ENCODE measurements at places on chromosomes 1 and 21.

DNA sequence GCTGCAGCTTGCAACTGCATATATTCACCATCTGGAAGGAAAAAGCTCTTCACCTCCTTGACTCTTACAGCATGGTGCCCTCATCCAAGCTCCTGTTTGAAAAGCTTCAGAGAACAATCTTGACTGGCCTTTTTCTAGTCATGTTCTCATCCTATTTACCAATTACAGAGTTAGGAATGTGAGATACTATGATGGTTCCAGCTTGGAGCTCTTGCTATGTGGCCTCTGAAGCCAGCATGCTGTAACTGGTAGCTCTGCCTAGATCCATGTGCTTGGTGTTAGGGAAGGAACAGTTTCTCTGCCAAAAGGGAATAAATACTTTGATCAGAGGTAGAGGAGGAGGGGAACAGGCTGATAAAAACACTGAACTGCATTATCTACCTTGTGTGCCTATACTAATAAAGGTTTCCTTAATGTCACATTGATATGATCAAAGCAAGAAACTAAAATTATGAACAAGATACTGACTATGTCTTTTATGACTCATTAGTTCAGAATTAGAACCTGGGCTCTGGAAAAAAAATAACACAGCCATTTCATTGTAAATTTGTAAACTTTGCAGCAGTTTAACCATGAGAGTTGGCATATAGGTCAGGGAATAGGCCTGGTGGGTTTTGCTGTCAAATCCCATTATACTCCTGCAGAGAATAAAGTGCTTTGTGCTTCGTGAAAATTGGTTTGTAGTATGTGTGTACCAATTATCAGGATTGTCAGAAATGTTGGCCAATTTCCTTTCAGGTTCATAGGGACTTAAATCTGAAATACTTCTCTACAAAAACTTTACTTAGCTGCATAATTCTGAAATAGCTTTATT, 92.7 kb downstream of the LEPR start:
- no peak for DNase-seq

GRCh38 chr21:44989943-44990780, 50.3 kb downstream of the SLX9 start:
- DNase-seq, result no peak

- DNase-seq, result no peak
Measured at GRCh38 chr1:61552630-61553305, 172.2 kb downstream of the TM2D1 start.

- peak; percentile 96 for DNase-seq
Measured at GRCh38 chr1:155012026-155012546, 9.5 kb downstream of the ZBTB7B start.

DNA sequence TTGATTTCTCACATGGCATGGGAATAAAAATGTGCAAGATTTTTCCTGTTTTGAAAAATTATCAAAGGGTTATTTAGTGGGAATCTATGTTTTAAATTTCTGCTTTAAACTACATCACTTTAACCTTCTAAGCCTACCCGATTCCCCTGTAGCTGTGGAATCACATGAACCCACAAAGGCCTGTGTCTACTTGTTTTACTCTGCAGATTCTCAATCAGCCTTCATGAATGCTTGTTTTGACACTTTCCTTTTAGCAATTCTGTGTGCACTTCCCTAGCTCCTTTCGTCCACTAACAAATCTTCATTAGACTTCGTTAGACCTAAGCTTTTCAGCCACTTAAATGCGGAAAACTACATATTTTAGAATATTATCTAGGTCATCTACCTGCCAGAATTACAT, 56.0 kb upstream of the C1orf21 start:
- DNase-seq, result no peak

Measured in NCI-H187 (cell line).